Activated CD8-positive, alpha-beta T cell treated with anti-CD3 and anti-CD28 coated beads, Interleukin-2, amount 10 ng/mL, durations not matched to agents 7 days and 5 days (primary cell): ENCODE measurements at places on chromosomes 7 and 10. TPM values are rescaled to one million over a fixed set of nuclear protein-coding genes. Genes with fewer than 3 reads are reported as not detected.

- no peak for DNase-seq
These were observed 98.9 kb downstream of the LRMDA start for GRCh38 chr10:75530299-75530698.

- no peak for DNase-seq
These were observed 50.4 kb upstream of the ZNF365 start for GRCh38 chr10:62323751-62324150.

DNA sequence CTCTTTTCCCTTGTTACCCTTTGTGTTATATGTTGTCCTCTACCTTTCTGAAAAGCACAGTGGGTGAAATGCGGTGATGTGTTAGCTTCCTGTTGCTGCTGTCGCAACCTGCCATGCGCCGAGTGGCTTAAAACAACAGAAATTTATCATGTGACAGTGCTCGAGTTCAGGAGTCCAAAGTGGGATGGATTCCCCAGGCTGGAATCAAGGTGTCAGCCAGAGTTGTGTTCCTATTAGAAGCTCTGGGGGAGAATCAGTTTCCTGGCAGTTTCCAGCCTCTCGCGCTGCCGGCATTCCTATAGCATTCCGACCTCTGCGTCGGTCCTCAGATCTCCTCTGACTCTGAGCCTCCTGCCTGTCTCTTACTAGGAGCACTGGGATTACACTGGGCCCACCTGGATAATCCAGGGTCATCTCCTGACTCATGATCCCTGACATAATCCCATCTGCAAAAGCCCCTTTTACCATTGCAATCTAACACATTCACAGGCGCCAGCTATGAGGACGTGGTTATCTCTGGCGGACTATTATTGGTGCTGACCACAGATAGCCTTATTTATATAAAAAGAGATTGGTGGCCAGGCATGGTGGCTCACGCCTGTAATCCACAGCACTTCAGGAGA is 207.5 kb downstream of the CUX1 start:
- no peak for DNase-seq

DNA sequence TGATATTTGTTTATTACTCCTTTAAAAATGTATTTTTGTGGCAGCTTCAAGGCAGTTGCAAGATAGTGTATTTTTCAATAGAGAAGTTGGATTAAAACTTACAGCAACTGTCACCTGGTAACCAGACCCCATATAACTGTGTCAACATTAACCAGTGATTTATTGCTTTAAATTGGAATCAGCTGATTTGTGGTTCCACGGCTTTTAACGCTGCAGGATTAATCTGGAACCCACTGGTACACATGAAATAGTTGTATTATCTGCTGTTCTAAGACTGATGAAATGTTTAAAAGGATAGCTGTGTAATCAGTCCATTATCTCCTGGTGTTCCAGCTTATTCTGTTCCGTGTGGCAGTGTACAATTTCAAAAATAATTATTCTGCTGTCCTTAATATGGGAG is 180.2 kb downstream of the CELF2 start:
- no peak for DNase-seq

- DNase-seq, result no peak
These were observed 29.0 kb upstream of the ZNF273 start for GRCh38 chr7:64874114-64874513.

DNA sequence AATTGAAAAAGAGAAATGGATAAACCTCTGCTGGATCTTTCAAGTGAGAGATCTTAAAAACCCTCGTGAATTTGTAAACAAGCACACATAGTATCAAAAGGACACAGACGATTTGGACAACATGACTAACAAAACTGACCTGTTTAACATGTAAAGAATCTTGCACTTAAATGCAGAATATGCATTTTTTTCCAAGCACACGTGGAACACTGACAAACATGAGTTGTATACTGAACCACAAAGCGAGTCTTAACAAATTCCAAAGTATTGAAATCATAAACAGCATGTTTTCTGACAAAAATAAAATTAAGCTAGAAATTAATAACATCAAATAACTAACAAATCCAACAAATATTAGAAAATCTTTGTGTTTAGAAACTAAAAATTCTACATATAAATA is 65.0 kb upstream of the ZNF746 start:
- no peak for DNase-seq

- no peak for DNase-seq
These were observed 13.7 kb upstream of the CUL2 start for GRCh38 chr10:35103882-35104281.

DNA sequence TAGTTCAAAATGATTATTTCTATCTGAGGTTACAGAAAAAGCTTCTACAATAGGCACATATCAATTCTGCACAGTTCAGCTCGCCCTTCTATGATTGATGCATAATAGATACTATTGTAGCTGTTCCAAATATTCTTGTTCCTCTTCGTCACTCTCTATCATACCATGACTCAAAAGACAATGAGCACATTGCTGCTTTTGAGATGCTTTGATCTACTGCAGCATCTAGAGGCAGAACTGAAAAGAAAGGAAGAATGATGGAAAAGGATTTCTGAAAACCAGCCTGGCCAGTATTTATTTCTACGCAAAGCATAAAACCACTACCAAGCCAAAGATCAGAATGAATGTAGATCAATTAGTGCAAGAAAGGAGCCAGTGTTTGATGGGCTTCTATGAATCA is 59.3 kb upstream of the PLXDC2 start:
- no peak for DNase-seq

- no peak for DNase-seq
These were observed 10.5 kb upstream of the SLC26A3 start for GRCh38 chr7:107813524-107813923.

DNA sequence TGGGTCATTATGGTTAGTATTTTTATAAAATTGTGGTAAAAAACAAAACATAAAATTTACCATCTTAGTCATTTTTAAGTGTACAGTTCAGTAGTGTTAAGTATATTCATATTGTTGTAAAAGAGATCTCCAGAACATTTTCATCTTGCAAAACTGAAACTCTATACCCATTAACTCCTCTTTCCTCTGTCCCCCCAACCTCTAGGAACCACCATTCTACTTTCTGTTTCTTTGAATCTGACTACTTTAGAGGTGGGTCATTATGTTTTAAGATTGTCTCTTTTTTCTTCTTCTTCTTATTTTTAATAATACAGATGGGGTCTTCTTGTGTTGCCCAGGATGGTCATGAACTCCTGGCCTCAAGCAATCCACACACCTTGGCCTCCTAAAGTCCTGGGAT is 84.1 kb downstream of the DOCK4 start:
- DNase-seq, result no peak

- DNase-seq, result no peak
These were observed 65.9 kb downstream of the PDGFA start for GRCh38 chr7:453597-454306.

DNA sequence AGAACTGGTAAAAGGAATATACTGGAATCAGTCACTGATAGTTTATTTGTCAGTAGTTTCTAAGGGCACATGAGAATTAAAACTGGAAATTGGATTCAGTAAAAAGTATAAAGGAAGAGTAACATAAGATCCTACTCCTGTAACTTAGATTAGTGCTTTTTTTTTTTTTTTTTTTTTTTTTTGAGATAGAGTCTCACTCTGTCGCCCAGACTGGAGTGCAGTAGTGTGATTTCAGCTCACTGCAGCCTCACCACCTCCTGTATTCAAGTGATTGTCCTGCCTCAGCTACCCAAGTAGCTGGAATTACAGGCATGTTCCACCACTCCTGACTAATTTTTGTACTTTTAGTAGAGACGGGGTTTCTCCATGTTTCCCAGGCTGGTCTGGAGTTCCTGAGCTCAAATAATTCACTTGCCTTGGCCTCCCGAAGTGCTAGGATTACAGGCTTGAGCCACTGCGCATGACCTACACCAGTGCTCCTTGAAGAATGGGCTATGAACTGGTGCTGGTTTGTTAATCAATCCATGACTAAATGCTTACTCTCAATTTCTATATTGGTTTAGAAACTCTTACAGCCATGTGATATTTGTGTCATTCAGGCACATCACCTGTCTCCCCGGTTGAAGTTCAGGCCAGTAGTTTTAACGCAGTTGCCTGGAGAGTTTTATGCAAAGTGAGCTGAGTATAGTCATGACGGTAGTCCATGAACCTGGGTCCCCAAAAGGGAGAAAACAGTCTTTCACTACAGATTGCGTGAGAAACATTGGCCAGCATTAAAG is 65.0 kb downstream of the ZEB1 start:
- DNase-seq, result no peak

DNA sequence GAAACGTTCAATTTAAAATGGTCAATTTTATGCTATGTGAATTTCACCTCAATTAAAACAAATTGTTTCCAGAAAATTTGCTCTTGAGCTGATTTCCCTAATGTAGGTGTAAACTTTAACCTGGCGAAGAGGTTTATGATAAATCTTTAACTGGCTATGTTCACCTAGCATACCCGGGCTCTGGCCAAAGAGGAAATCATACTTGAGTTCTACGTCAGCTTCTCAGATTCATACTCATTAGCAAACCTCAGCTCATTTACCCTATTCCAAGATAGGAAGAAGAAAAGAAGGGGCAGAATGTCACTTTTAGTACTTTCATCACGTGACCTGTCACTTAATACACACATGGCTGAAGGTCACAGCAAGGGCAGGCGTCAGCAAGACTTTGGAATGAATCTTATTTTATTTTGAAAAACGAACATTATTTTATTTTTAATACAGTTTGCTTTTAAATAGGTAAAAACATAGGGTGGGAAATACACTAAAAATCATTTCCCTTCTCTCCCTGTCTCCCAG is 97.0 kb downstream of the ABLIM1 start:
- DNase-seq, result no peak

GRCh38 chr7:2104716-2105115 is 128.0 kb downstream of the MAD1L1 start:
- no peak for DNase-seq

Gene TOMM7
- 206 TPM for total RNA-seq

Gene CYP17A1
- total RNA-seq, result not detected

Gene PALD1
- total RNA-seq, result 6.5 TPM

Gene HIP1
- 4.1 TPM for total RNA-seq
